Midbrain (tissue), 1 donor: ENCODE measurements at places on chromosomes 11 and 22.

- DNase-seq = peak; percentile 77
These were observed 96.5 kb downstream of the NXPE2 start for GRCh38 chr11:114774599-114775361.

DNA sequence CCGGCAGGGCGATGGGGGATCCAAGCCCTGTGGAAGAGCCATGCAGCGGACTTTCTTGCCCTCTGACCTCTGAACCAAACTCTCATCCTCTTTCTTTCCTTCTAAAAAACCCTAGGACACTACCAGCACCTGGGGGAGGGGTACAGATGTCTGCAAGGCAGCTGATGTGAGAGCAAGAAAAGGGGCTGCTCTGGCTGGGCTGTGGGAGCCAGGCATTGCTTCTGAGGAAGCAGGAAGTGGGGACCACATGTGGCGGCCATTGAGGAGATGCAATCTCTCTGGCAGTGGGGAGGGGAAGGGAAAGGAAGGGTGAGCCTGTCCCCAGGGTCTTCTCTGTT lies 36.0 kb downstream of the FAM83F start:
- no peak for DNase-seq

GRCh38 chr22:39898997-39899396 lies 1.9 kb upstream of the GRAP2 start:
- DNase-seq = no peak

- no peak for DNase-seq
These were observed 22.1 kb downstream of the ASCL2 start for GRCh38 chr11:2248242-2248641.

GRCh38 chr11:86955361-86956120 lies at the start of gene FZD4:
Gene FZD4 (minus strand): TSS chr11:86955395. CDS start chr11:86955085, 310 bp downstream.
- DNase-seq = peak; percentile 86

DNA sequence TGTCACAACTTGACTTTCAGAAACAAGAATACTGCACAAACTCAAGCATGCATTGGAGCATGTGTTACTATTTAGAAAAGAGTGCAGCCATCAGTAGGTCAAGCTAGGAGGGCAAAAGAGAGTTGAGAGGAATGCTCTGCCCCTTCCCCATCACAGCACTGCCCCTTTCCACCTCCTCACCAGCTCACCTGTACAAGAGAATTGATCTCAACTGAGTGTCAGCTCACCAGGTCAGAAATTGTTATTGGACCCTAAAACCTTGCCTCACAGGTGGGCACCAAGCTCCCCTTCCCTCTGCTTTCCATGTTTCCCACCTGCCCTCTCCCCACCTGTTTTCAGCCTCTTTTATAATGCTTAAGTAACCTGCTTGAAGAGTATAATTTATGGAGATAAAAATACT lies 48.8 kb downstream of the DKK3 start:
- DNase-seq = no peak

DNA sequence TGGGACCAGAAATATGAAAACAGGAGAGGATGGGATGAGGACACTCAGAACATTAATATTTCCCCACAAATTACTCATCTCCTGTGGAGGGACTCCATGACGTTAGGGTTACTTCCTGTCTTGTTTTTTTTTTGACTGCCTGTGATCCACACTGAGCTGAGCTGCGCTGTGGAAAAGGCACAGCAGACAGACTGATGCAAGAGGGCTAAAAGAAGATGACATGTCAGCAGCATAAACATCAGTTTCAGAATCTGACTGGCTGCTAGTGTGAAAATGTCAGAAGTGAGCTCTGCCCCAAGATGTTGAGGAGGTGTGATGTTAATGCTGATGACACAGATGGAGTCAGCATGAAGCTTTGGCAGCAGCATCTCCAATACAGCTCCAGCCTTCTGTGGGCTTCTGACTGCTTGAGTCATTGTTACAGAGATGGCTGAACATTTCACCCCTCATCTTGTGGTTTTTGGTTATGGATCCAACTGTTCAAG lies 286.8 kb downstream of the BLID start:
- DNase-seq = no peak
